Stimulated activated CD8-positive, alpha-beta memory T cell treated with anti-CD3 and anti-CD28 coated beads, Interleukin-15, amount 100 ng/mL, for 1 hour (primary cell): ENCODE measurements at places on chromosomes 5 and 9.

GRCh38 chr9:88387552-88388202 is 567 bp upstream of the SPIN1 start:
- peak; percentile 10 for DNase-seq

DNA sequence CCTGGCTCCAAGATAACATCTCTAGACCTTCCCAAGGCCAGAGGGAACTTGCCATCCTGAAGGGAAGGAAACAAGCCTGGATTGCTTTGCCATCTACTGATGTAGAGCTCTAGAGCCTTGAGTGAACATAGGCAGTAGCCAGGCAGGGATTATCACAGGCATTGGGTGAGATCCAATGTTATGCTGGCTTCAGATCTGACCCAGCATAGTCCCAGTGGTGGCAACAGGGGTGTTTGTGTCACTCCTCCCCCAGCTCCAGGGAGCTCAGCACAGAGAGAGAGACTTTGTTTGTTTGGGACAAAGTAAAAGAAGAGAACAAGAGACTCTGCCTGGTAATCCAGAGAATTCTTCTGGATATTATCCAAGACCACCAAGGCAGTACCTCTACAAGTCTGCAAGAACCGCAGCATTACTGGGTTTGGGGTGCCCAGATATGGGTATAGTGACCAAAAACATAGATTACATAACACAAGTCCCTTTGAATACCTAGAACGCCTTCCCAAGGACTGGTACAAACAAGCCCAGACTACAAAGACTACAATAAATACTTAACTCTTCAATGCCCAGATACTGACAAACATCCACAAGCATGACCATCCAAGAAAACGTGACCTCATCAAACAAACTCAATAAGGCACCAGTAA is 137.6 kb upstream of the DAPK1 start:
- no peak for DNase-seq

DNA sequence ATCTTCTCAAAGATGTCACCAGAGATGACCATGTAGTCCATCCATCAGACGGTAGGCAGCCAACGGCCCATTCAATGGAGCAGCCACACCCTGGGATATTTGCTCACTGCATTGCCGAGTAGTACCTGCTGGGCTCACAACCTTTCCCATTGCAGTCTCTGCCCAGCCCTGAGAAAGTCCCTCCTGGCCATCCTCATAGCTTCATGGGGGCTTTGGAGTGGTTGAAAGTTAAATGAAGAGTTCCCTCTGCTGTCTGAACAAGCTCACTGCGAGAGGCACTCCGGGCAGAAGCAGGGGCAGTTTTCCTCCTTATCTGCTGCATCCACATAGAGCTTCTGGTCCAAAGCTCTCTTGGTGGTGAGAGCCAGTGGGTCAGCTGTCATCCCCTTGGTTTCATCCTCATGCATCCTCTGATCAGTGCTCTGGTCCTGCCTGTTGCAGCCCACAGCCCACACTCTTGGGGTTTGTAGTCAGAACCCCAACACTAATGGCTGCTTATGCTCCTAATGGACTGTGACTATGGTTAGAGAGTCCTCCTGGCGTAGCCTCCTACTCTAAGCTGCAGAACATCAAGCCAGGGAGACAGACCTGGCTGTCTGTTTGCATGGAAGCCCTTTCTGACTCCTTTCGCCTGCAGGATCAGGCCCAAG is 23.3 kb downstream of the TNFSF8 start:
- no peak for DNase-seq

- DNase-seq: no peak
Measured at GRCh38 chr5:172777881-172778814, 7.2 kb upstream of the DUSP1 start.

GRCh38 chr5:10730043-10730351 is 31.0 kb downstream of the DAP start:
- DNase-seq: no peak
